ENCODE measurements at places on chromosomes 13 and 19.

DNA sequence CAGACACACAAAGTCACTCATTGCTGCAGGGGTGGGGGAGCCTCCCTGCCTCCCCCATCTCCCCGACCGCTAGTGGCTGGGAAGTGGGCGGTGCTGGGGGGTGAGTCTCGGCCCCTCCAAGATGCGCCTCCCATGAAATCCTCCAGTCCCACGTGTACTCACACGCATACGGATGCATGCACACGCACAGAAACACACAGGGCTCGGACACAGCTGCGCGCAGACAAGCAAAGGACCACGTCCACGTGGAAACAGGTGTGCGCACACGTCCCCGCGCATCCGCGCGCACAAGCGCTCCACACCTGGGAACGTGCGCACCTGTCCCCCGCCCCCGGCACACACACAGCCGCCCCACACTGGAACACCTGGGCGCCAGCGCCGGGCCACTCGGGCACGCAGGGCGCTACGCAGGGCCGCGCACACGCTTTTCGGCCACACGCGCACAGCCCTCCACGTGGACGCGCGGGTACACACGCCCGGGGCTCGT lies 687 bp downstream of the MATK start:
- DNase-seq = no peak

- no peak for DNase-seq
Measured at GRCh38 chr19:37306383-37306963, 64.4 kb upstream of the ZNF527 start.

DNA sequence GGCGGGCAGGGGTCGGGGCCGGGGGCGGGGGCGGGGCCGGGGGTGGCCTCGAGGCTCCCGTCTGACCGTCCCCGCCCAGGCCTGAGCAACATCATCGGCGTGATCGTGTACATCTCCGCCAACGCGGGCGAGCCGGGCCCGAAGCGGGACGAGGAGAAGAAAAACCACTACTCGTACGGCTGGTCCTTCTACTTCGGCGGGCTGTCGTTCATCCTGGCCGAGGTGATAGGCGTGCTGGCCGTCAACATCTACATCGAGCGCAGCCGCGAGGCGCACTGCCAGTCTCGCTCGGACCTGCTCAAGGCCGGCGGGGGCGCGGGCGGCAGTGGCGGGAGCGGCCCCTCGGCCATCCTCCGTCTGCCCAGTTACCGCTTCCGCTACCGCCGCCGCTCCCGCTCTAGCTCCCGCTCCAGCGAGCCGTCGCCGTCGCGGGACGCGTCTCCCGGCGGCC lies 9.4 kb upstream of the CACNG6 start:
- DNase-seq = no peak

GRCh38 chr19:42097461-42097860 lies 21.5 kb downstream of the ZNF574 start:
- no peak for DNase-seq

- DNase-seq = no peak
Measured at GRCh38 chr19:46978171-46978869, 41.3 kb upstream of the NPAS1 start.

GRCh38 chr13:102395174-102395573 lies 6.7 kb downstream of the FGF14 start:
- no peak for DNase-seq

DNA sequence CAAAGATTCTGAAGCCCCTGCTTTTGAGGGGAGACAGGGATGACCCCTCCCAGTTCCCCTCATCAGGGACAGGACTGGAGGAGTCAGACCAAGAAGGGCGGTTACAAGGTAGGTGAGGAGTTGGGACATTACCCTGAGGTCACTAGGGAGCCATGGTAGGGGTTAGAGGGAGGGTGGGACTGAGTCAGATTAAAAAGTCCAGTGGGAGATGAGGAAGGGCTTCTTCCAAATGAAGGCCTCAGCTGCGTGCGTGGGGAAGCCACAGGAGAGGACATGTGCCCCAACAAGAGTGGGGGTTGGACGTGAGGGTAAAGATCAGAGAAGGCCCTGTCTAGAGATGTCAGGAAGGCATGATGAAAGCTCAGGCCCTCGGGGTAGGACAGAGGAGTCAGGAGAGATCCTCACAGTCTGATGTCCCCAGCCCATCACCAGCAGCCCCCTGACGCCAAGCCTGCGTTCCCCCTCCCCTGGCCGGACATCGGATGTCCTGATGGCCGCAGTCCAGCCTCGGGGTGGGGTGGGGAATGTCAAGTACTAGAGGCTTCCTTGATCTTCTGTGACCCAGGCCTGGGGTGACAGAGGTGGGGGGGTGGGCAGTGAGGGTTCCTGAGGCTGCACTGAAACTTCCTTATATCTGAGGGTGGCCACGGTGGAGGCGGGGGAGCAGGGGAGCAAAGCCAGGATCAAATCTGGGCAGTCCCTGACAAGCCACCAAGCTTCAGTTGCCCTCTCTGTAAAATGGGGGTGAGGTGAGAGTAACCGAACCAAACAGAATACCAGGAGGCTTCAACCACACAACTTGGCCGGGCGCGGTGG lies 6.5 kb upstream of the MFSD12 start:
- DNase-seq = no peak

GRCh38 chr13:94988654-94989053 lies 276.3 kb upstream of the SOX21 start:
- DNase-seq = no peak

DNA sequence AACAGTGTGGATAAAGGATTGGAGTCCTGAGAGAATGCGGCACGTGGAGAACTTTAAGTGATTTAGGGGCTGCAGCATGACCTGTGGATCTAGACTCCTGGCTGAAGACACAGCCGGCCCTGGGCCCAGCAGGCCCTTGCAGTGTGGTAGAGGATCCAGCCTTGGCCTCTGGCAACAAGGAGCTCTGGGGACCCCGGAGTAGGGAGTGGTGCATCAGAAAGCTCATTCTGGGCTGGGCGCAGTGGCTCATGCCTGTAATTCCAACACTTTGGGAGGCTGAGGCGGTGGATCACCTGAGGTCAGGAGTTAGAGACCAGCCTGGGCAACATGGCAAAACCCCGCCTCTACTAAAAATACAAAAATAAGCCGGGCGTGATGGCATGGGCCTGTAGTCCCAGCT lies 76.0 kb downstream of the CHST8 start:
- DNase-seq = no peak

- peak; percentile 63 for DNase-seq
Measured at GRCh38 chr19:42325896-42326771, 699 bp downstream of the MEGF8 start.

- no peak for DNase-seq
Measured at GRCh38 chr13:36096461-36097416, 34.4 kb downstream of the DCLK1 start.

DNA sequence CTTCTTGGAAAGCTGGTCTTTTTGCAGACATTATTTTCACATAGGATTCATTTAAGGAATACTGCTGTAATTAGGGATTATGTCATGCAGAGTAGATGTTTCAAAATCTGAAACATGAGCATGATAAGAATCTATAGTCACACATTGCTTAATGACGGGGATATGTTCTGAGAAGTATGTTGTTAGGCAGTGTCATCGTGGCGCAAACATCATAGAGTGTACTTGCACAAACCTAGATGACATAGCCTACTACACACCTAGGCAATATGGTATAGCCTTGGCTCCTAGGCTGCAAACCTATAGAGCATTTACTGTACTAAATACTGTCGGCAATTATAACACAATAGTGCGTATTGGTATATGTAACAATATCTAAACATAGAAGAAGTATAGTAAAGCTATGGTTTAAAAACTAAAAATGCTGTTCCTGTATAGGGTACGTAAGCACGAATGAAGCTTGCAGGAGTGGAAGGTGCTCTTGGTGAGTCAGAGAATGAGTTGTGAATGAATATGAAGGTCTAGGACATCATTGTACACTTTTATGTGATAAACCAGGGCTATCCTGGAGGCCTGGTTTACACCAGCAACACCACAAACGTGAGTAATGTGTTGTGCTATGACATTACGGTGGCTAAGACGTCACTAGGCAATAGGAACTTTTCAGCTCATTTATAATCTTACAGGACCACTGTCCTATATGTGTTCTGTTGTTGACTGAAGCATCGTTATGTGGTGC lies 283.1 kb downstream of the MTUS2 start:
- no peak for DNase-seq

GRCh38 chr19:43957891-43958290 lies 6.9 kb downstream of the ZNF221 start:
- no peak for DNase-seq

DNA sequence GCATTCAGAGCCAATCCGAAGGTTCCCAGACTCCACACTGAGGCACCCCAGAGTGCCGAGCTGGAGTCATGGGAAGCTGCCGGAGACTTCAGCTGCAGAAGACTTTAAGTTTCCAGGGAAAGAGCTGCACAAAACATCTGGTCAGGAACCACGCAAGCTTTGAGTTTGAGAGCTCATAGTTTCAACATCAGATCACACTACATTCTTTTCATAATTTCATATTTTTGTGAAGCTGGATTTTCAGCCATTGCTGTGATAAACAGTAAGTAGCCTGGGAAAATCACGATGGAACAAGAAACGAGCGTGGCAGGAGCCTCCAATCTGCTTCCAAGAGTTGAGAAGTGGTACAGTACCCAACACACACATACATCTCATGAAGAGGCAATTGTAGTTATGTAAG lies 25.5 kb upstream of the ATP12A start:
- no peak for DNase-seq

DNA sequence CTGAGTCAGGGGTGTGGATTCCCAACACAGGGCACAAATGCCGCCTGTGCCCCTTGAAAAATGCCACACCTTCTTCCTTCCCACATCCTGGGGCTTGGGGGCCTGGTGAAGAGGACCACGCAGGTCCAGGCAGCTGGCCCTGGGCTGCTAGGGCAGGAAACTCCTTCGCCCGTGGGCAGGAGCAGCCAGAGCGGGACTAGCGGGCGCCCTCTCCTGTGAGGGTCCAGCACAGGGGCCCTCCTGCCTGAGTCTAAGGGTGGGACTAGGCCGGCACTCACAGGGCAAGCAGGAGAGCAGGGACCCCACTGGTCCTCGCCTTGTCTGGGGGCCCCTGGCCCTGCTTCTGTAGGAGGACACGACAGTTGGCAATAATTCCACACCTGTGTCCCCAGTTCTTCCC lies 7.5 kb upstream of the CEBPA start:
- no peak for DNase-seq

- DNase-seq = no peak
Measured at GRCh38 chr13:27354379-27354778, 70.0 kb upstream of the GTF3A start.

DNA sequence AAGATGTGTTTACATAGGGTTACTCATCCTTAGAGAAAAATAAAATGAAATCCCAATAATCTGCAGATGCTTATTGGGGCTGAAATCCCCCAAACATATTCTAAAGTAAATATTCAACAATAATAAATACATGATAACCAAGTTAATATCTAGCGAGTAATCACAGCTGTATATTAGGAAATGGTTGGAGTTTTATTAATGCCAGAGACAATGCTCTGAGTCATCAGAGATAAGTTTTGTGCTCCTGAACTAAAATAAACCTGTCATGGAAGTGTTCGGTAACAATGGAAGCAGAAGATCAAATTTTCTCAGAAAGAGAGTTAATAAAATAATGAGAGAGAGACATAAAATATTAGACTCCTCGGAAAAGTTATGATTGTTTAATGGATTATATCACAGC lies 31.4 kb downstream of the FLT1 start:
- DNase-seq = no peak

DNA sequence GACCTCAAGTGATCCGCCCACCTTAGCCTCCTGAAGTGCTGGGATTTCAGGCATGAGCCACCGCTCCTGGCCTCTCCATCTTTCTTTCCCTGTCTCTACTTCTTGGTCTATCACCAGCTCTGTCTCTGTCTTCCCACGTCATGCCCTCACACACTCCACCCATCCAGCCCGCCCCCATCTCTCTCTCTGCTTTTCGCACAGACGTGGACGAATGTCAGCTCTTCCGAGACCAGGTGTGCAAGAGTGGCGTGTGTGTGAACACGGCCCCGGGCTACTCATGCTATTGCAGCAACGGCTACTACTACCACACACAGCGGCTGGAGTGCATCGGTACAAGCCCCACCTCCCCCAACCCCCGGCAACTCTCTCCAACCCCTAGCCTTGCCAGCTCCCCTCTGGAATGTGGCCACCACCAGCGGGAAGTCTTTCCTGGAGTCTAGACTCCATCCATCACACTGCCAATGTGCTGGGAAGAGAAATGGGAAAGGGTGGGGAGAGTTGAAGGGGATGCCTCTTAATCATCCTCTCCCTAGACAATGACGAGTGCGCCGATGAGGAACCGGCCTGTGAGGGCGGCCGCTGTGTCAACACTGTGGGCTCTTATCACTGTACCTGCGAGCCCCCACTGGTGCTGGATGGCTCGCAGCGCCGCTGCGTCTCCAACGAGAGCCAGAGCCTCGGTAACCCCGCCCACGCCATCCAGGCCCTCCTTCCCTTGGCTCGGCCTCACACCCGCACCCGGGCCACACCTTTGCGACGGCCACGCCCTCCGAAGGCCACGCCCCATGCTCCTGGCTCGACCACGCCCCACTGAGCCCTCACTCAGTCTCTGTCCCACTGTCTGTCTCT lies 22.5 kb downstream of the LTBP4 start:
- no peak for DNase-seq
